Activated CD8-positive, alpha-beta memory T cell treated with anti-CD3 and anti-CD28 coated beads, Interleukin-2, amount 50 U/mL, for 4 hours (primary cell): ENCODE measurements at places on chromosomes 5 and 9.

DNA sequence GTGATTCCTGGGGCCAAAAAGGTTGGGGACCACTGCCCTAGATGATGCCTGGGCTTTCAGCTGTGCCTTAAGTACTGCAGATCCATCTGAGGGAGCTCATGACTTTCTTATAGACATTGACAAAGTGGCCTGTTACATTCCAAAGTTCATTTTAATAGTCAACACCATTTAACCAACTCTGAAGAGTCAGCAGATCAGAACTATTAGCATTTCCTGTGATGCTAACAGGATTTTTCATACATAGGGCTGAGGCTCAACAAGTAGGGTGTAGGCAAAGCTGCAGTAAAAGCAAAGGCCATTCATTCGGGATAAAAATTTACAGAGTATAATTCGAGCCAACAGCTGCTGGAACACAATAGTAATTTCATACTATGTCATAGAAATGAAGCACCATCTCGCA, 105.4 kb downstream of the LPAR1 start:
- DNase-seq: no peak

DNA sequence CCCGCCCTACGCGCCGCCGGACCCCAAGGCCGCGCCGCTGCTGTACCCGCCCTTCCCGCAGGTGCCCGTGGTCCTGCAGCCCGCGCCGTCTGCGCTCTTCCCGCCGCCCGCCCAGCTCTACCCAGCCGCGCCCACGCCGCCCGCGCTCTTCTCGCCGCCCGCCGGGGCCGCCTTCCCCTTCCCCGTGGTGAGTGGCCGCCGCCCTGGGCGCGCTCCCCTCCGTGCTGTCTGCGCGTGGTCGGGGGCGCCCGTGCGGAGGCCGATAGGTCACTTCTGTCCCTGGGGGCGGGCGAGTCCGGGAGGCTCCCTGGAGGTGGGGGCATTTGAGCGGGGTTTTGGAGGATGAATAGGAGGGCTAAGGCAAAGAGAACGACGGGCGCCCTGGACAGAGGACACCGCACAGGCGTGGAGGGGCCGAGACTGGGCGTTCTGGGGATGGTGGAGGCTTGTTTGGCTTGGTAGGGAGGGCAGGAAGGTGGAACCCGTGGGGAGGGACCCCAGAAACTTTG, 9.6 kb downstream of the PRRT1B start:
- DNase-seq: no peak

DNA sequence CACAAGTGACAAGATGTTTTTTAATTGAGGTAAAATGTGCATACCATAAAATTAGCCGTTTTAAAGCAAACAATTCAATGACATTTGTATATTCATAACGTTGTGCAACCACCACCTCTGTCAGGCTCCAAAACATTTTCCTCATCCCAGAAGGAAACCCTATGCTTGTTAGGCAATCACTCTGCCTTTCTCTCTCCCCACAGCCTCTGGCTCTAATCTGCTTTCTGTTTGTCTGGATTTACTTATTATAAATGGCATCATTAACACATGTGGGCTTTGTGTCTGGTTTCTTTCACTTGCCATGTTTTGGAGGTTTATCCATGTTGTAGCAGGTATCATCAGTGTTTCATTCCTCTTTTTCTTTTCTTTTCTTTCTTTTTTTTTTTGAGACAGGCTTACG, 1.4 kb upstream of the N4BP3 start:
- DNase-seq: no peak

GRCh38 chr5:140349244-140349643, 2.8 kb upstream of the HBEGF start:
- DNase-seq: no peak

DNA sequence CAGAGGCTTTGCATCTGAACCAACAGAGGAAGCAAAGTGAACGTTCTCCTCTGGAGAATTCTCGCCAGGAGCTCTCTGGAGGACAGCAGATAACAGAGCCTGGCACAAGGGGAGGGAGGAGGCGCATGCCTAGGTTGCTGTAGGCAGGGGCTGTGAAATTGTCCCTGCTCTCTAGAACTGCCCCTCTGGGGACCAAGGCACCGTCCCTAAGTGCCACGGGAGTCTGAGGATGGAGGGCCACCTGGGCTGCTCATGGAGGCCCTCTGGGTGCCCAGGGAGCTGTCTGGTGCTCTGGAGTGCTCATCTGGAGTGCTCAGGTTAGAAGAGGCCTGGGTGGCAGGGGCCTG, 77.6 kb downstream of the CACNA1B start:
- no peak for DNase-seq

GRCh38 chr9:3884736-3885135, 358.9 kb upstream of the RFX3 start:
- no peak for DNase-seq

- DNase-seq: no peak
These were observed 65.4 kb downstream of the SPATA31C2 start for GRCh38 chr9:88072831-88073375.

- DNase-seq: no peak
These were observed 227.4 kb downstream of the MAN2A1 start for GRCh38 chr5:109917154-109917546.

- no peak for DNase-seq
These were observed 18.3 kb upstream of the TCOF1 start for GRCh38 chr5:150339165-150339564.

GRCh38 chr9:33709269-33709668, 86.1 kb upstream of the PRSS3 start:
- DNase-seq: no peak

- DNase-seq: no peak
These were observed 565.4 kb downstream of the TLR4 start for GRCh38 chr9:118269623-118270022.

DNA sequence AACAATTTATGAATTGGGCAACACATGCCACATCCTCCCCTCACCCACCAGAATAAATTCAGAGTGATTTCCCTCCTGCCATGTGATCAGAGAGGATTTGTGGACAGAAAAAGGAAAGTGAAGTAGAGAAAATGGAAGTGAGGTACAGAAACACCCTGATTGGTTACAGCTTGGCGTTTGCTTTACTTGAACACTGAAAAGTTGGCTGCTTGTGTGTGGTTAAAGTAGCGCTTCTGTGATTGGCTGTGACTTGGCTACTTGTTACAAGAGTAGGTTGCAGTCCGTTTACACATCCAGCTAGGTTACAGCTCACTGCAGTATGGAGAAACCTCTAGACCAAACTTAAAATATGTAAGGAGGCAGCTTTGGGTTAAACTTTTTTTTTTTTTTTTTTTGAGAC, 205.2 kb upstream of the ZNF608 start:
- DNase-seq: no peak

GRCh38 chr9:115306865-115307264, 188.9 kb upstream of the TNC start:
- DNase-seq: no peak

- DNase-seq: no peak
These were observed 53.7 kb downstream of the RICTOR start for GRCh38 chr5:39020458-39020857.

DNA sequence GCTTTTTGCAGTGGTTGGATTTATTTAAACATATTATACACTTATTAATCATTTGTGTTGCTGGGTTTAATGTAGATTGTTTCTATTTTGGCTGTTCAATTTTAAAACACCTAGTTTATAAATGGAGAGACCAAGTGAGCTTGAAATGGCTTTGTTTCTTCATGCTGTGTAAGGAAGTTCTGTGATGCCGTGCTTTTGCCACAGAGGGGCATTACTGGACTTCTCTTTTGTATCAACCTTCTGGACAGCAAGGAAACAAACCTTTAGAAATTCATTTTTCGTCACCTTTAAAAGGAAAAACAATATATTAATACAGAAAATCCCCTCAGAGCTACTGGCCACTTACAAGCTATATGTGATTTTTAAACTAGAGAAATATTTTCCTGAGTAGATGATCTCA, 81.9 kb downstream of the DMRTA1 start:
- DNase-seq: no peak

DNA sequence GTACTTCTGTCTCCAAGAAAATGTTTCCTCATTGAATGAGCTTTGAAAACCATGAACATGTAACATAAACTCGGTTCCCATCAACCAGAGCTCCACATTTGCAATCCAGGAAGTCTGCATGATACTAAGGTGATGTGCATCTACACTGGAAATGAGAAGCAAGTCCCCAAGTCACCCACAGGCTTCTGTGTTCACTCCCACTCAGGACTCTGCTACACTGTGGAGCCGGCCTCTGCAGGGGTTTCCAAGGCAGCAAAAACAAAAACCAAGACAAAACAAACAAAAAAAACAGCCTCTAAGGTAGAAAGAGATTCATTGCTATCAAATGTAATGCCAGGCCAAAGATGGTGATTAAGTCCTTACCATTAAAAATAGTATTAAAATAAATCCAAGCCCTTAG, 593.7 kb downstream of the IRX1 start:
- no peak for DNase-seq

DNA sequence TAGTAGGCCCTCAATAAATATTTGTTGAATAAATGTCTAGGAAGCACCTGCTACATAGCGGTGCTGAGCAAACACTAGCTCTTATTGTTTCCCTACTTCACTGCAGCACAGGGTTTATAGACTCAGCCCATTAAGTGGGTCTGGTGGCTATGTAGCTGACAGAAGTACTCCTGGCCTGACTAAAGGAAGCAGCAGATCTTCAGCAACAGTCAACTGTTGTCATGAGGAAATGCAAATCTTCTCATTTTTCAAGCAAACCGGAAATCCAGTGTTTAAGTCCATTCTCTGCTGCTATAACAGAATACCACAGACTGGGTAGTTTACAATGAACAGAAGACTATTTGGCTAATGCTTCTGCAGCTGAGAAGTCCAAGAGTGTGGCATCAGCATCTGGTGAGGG, 2.8 kb upstream of the TEX10 start:
- no peak for DNase-seq

DNA sequence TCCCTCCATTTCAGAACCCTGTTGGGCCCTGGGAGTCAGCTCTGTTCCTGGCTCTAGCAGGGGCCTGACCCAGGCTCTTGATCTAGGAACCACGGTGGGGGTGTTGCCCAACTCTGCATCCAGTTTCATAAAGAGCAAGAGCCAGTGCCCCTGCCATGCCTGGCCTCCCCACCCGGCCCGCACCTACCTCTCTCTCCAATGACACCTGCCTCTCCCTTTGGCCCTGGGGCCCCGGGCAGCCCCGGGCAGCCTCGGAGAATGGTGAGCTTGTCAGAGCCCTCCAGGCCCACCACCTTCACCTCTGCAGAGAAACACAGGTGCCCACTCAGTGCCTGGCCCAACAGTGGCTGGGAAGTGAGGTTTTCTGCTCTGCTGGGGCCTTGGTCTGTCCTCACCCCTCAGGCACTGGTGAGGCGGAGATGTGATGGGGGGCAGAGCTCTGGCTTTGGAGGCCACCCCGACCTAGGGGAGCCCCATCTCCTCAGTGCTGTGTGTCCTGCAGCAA, 1.5 kb downstream of the FCN1 start:
- no peak for DNase-seq

DNA sequence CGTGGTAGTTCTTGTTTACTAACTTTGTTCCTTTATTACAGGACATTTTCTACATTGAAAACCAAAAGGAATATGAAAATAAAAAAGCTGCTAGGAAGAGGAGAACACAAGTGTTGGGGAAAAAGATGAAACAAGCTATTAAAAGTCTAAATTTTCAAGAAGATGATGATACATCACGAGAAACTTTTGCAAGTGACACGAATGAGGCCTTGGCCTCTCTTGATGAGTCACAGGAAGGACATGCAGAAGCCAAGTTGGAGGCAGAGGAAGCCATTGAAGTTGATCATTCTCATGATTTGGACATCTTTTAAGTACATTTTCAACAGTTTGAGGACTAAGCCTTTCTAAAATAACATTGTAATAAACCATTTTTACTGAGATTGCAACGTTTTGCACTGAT, 23.8 kb downstream of the PHAX start:
- DNase-seq: no peak

DNA sequence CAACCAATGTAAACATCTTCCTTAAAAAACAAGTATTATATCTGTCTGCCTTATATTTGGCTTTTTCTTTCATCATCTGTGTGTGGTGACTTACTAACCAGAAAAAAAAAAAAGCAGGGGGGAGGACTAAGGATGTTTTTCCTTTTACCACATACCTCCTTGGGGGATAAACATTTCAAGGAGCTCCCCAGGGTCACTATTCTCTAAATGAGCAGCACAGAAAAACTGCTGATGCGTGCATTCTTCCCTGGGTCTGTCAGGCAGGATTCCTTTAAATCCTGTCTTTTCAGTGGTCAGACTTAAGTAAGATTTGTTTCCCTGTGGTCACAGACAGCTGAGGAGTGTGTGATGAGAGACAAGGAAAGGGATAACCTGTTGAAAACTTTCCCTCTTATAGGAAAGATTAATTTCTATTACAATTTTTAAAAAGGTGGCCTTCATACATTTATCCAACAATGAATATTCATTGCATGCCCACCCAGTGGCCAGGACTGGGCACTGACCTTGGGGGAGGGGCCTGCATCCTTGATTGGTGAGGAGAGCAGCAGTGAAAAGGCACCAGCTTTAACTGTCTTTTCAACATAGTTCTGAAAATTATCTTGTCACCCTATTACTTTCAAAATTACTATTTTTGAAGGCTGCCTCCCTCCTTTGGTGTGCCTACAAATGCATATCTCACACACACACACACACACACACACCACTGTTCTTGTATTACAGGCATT, 123.1 kb downstream of the TLE4 start:
- DNase-seq: no peak

- DNase-seq: no peak
These were observed 492 bp upstream of the NEK6 start for GRCh38 chr9:124257070-124257843.

GRCh38 chr5:109703829-109704228, 14.1 kb downstream of the MAN2A1 start:
- DNase-seq: no peak

GRCh38 chr9:93301911-93302541, 118.1 kb downstream of the WNK2 start:
- no peak for DNase-seq

DNA sequence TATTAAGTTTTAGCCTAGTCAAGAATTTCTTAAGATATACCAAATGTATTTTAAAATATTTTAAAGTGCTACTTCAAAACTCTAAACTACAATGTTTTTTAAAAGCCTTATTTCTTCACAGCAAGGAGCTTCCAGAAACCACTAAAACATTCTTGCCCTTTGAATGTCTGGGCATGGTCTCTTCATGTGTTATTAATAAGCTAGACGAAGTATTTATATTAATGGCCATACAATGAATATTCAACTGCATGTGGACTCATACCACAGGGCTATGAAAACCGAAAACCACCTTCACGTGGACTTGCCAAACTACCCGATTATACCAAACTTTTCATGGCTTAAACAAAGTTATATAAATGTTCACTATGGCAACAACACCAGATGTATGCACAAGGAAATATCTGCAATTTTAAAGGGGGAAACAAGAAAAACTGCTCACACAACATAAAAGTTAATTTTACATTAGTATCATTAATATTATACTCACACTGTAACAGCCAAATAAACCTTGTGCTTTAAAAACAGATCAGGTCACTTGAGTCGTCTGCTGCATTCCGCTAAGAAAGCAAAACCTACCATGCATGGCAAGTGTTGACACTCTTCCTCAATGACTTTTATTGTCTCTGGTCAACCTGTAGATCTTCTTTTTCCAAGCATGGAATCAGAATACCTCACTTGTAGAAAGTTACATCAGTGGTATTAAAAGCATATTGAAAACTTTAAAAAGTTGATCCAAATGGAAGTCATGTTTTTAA, 246.3 kb downstream of the BNC2 start:
- DNase-seq: no peak
